ENCODE measurements at places on chromosomes 2 and 18. TPM values are rescaled to one million over a fixed set of nuclear protein-coding genes. Genes with fewer than 3 reads are reported as not detected.

- DNase-seq: peak; percentile 86
Measured at GRCh38 chr2:55419233-55419678, 400 bp downstream of the CCDC88A start.

DNA sequence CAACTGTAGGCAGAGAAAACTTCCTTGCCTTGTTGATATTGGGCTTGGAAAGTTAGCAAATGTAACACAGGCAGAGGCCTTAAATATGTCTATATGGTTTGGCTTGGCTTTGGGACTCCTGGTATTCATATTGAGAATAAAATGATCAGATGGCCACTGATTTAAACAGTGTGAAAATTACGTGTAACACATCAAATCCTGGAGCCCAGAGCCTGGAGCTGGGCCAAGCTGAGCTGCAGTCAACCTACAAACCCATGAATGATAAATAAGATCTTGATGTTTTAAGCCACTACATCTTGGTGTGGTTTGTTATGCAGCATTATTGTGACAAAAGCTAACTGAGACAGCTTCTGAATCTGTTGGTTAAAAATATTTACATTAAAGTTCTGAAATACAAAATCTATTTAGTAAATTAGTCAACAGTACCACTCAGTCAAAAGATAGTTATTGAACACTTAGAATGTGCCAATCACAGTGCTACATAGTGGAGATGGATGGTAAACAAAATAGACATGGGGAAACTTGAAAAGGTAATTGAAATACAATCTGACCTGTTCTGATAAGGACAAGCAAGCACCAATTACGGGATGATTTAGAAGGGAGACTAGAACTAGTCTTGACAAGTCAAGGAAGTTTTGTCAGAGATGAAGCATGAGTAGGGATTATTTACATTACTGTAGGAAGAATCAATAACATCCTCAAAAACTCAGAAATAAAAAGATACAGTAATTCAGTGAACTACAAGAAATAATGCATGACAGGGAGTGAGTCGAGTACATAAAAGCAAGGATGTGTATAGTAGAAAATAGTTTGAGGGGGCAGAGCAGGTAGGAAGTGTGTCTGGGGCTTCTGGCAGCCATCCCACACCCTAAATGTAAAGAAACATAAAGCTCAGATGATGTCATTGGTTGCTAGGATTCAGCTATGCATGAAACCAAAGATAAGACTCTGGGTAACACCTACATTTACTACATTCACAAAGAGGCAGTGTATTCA is 157.7 kb downstream of the HNMT start:
- DNase-seq: no peak

DNA sequence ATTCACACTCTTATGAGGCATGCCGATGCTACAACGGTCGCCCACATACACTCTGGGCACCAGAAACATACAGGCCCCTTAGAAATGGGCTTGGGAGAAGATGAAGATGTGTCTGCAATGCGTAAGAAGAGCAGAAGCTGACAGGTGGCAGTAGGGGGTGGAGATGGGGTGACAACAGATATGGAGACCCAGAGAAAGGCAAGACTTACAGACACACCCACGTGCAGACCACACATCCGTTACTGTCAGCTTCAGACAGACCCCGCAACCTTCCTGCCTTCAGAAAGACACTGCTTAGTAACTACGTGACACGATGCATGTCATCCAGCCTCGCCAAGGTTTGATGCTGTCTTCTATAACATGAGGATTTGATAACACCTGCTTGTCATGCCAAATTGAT is 89.5 kb downstream of the ZFP36L2 start:
- DNase-seq: no peak

- DNase-seq: no peak
Measured at GRCh38 chr2:48714245-48714644, 41.3 kb downstream of the LHCGR start.

DNA sequence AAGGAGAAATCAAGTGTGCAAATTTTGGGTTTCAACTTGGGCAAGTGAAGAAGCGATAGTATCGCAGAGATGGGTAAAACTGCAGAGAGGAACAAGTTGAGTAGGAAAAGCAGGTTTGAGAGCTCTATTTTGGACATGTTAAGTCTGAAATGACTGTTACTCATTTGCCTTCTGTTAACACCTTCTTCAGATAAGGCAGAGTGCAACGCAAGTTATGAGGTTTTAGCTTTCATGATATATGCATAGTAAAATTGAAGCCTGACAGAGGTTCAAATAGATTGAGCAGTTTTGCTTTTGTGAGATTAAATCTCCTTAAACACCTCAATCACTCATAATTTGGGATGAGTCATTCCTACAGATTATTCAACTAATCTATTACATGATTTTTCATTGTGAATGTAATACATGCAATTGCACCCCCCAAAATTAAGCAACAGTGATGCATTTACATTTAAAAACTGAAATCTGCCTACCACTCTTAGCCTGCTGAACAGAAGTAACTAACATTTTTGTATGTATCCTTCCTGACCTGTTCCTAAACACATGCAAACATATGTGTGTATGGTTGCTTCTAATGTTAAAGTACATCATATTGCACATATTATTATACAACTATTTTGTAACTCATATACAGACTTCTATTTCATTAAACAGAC is 575.4 kb downstream of the ARHGAP15 start:
- no peak for DNase-seq

DNA sequence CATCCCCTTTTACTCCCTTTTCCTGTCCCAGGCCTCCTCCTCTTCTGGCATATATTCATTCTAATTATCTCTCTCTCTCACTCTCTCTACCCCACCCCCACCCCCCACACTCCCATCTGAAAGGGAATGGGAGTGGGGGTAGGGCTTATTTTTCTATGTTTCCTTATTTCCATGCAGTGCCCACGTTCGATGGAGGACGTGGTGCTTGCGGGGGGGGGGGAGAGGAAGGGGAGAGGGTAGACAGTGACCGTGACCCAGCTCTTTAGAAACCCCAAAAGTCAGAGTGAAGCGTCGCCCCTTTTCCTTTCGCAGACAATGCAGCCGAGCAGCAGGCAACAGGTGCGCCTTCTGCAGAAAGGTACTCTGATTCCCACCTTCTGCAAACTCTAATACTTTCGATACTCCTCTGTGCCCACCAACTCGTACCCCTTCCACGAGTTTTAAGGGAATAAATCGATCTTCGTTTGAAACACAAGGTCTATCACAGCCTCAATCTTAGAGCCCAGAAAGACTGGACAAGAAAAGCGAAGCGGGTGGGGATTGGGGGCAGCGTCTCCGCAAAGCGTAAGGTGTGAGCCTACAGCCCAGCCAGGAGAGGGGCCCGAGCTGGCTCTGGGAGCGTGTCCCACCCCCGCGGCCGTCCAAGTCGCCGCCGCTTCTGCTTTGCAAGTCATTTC is 891 bp upstream of the NR4A2 start:
- DNase-seq: no peak

GRCh38 chr2:90209806-90210205 is 1518.3 kb downstream of the RPIA start:
- DNase-seq: no peak

GRCh38 chr2:182090486-182090885 is 104.8 kb downstream of the PPP1R1C start:
- no peak for DNase-seq

GRCh38 chr18:60534538-60534937 is 162.0 kb upstream of the MC4R start:
- DNase-seq: no peak

DNA sequence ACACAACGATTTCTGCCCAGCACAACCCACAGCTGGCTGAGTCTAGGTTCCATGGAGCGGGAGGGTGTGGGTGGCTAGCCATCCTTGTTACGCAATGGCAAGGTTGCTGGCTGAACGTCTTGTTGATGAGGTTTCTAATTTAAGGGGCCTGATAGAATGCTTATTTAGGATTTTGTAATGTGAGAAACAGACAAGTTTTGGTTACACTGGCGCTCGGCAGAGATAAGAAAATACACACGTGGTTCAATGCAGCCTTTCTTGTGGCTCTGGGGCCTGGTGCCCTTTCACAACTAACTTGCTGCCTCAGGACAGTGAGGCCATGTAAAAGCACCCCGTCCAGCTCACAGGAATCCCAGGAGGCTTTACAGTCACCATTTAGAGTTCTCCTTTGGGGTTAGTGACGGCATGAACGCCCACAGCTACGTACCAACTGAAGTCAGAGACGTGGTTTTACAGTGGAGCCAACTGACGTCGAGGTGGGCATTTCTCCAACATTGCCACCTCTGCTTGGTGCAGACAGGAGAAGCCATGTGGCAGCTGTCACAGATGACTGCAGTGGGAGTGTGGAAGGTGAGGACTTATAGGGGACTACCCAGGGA is 29.7 kb upstream of the PIEZO2 start:
- DNase-seq: peak; percentile 91

DNA sequence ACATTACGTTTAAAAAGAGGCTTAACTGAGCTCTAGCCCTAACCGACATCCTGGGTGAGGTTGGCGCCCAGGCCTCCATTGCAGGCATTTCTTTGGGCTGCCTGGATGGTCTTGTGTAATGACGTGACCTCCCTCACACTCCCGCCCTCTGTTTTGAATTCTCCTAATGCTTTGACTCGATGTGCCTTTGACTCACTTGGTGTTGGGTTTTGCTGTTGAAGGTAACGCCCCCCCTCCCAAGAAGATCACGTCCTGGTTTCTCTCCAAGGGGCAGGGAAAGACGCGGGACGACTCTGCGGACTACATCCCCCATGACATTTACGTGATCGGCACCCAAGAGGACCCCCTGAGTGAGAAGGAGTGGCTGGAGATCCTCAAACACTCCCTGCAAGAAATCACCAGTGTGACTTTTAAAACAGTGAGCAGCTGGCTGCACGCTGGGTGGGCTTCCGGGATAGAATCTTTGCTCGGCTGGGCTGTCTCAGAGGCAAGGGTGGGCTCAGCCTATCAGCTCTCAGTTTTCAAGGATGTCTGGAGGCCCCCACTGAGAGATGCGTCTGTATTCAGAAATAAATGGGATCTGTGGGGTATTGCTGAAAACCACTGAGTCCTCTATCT is 87.9 kb upstream of the ATG16L1 start:
- DNase-seq: no peak

DNA sequence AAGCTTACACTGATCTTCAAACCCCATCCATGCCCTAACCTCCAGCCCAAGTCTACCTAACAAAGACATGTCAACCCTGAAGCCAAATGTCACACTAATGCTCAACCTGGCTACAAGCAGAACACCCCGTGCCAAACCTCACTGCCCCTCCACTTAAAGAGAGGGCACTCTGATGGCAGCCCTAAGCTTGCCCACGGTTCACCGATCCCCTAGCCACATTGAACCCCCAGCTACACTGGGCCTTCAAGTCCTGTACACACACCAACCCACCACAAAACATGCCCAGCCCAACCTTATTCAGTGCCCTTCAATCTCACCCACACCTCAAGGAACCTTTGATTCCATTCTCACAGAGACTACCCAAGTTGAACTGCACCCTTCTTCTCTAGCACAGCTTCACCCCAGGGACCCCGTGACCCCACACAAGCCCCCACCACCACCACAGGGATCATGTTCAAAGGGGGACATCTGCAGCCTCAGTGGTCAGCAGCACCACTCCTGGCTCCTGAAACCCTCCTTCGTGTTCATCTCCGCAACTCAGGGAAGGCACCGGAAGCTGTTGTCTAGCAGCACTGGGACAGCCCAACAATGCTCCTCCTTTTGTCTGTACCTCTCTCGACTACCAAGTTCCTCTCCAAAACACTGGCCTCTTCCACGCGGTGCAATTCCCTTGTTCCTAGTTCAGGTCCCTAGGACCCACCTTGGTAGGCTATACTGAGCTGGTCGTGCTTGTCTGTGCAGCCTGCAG is 218.8 kb downstream of the CYP26B1 start:
- DNase-seq: no peak

GRCh38 chr2:159712929-159713420 is 669 bp downstream of the MARCHF7 start:
- DNase-seq: no peak

GRCh38 chr18:75467281-75467795 is 39.8 kb upstream of the SMIM21 start:
- no peak for DNase-seq

GRCh38 chr18:71322201-71322600 is 1033.4 kb downstream of the SOCS6 start:
- no peak for DNase-seq

- no peak for DNase-seq
Measured at GRCh38 chr18:8424917-8425725, 184.1 kb upstream of the RAB12 start.

IL36G gene
- 24.7 TPM for total RNA-seq

VIT gene
- 16.3 TPM for total RNA-seq

RTP5 gene
- not detected for total RNA-seq

C2orf66 gene
- total RNA-seq: not detected

TPO gene
- total RNA-seq: 0.64 TPM

KCNG2 gene
- total RNA-seq: not detected

MSTN gene
- total RNA-seq: 0.29 TPM

ALPG gene
- total RNA-seq: not detected

CCL20 gene
- total RNA-seq: 1.2 TPM
